ENCODE measurements at places on chromosomes 12 and 14.

- no peak for DNase-seq
Observed at GRCh38 chr12:125999628-126000027, 934.4 kb downstream of the AACS start.

GRCh38 chr12:125220404-125221273, 155.4 kb downstream of the AACS start:
- DNase-seq: peak; percentile 72

- no peak for DNase-seq
Observed at GRCh38 chr12:43112101-43112920, 439.7 kb downstream of the ADAMTS20 start.

DNA sequence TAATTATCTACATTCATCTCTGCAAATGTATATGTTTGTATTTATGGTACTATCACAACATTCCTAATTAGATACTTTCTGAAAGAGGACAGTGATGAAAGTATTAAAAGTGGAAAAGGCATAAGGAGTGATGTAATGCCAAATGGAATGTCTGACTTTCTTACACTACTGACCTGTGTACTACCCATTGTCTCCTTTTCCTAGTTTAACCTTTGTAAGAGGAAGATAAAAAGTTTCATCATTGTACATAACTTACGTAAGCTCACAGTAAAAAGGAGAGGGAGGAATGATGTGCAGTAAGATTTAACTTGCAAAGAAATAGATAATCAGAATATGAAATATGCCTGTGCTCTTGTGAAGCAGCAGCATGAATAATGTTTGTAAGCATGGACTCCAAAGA, 55.9 kb downstream of the SOX5 start:
- no peak for DNase-seq

- DNase-seq: peak; percentile 75
Observed at GRCh38 chr14:91323671-91324605, 79.4 kb upstream of the GPR68 start.

DNA sequence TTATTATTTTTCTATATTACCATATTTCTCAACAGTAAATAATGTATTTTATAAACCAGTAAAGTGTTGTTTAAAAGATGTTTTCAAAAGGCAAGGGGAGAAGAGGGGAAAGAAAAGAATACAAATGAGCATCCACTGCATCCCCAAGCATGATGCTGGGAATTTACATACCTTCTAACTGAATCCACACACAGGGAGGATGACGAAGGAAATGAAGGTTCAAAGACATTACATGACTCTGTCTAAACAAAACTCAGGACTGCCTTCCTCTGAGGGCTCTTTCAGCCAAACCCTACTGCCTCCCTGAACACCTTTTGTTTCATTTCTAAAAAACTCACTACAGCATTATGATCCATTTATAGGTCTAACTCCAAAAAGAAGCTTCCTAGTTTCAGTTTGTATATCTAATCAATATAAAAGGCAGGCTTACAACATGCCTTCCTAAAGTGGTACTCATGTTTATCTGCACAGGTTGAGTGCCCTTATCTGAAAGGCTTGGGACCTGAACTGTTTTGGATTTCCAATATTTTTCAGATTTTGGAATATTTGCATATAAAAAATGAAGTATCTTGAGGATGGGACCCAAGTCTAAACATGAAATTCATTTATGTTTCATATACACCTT, 30.3 kb downstream of the DICER1 start:
- no peak for DNase-seq

DNA sequence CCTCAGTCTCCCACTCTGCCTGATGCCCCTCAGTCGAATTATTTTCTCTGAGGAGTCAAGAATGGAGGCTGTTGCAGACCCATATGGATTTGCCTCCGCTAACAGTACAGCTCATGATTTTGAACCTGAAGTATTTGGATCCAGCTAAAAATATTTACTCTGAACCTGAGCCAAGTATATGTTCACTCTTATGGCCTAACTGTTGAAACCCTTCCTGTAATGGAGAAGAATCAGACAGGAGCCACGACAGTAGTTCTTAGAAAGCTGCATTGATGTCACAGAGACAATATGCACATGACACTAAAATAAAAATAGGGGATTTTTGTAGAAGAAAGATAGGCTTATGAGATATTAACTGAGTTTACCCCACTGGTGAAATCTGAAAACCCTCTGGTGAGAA, 1128.3 kb upstream of the FLRT2 start:
- no peak for DNase-seq

- DNase-seq: no peak
Observed at GRCh38 chr12:67981287-67982162, 7.7 kb upstream of the IFNG-AS1 start.

DNA sequence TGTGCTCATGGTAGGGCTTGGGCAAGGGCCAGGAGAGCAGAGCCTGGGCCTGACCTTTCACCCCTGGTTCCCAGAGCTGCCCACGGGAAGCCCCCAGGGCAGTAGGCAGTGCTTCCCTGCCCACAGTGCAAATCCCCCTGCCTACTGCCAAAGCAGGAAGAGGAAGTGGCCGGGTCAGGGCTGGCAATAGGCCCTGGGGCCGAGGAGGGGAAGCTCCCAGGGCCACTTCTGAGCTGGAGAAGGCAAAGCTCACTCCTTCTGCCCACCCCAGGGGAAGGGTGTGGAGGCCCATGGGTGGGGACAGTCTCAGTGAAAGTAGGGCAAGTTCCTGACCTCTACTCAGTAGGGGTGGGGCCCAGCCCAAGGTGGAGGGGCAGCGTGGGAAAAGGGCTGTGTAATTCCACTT, 5.4 kb upstream of the NR4A1 start:
- no peak for DNase-seq

DNA sequence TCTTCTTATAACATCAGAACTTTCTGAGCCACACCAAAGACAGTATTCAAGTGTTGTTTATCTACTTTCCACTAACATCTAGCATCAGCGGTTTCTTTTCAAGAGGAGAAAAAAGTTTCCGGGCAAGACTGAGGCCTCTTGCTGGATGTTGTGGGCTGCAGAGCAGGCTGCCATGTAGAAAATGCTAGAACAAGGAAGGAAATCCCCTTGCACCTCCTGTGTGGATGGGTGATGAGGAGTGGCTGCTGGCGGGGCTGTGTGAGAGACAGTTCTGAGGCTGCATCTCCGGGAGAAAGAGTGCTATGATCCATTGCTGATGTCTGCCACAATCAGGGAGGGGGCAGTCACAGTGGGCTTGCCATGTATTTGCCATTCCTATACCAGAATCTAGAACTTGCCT, 37.8 kb upstream of the PPP1CC start:
- no peak for DNase-seq

DNA sequence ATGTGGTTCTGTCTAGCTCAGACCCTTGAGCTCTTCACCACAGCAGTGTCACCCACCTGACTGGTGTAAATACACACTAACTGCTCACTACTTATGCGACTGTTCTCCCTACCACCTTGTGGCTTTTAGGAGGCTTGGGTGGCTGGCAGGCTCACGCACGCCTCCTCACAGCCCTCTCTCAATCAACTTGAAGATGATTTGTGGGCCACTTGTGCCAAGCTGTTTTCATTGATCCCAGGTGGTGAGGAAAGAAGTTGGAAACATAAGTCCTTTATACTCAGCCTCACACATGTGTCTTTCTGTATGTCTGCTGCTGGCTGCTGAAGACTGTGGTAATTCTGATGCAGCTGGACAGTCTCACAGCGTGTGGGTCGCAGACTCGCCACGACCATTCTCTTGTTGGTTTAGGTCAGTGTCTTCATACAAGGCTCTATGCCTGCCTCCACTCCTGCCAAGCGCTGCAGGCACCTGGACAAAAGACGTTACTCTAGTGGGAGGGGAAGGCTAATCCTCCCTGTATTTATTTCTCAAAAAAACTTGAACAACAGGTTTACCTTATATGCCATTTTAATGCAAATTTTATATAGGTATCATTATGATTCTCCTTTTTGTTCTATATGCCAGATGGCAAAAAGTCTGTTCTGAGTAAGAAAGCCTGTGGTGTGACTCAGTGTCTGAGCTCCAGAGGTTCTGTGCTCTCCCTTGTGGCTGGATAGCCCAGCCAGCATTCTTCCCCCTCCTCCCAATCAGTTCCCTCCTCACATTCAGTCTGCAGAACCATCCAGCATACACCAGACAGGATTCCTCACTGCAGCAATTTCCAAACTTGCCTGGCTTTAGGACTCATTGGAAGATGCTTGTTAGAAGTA, 115.6 kb downstream of the DIP2B start:
- no peak for DNase-seq

GRCh38 chr14:56244138-56244789, 126.1 kb downstream of the PELI2 start:
- no peak for DNase-seq

DNA sequence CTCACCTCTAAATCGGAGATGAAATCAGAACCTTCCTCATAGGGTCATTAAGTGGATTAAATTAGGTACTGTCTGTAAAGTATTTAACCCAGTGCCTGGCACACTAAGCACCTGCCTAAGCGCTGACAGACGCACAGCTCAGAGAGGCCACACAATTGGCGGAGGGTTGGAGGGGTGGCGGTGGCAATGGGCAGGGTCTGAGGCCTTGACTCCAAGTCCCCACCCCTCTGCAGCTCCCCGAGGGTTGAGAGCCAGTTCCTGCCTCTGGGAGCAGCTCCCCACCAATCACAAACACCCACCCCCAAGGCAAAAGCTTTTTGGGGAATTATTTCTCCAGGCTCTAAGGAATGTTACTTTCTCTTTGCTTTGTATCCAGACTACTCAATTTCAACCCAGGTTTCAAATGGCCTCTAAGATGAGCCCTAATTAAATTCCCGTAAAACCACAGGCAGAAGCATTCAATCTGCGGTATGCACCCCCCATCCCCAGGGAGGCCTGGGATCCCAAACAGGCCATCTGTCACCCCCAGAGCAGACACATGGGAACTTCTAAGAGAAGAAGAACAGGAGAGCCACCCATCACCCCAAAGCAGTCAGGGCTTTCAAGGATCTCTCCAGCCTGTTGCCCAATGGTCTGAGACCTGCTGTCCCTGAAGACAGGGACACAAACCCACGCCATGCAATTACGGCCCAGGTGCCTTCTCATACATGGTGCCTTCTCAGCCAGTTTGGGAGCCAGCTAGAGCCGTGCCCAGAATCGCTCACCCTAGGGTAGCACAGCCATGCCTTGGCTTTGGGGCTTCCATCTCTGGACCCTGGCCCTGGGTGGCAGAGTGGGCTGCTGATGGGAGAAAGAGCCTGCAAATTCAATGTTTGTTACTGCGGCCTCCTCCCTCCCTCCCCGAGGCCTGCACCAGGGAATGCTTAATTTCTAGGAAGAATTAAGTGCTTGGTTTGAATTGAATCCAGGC, 66.1 kb downstream of the CHGA start:
- no peak for DNase-seq

- no peak for DNase-seq
Observed at GRCh38 chr14:73935666-73936065, 14.2 kb downstream of the FAM161B start.
